ENCODE measurements at places on chromosomes 5 and 9.
A peak's percentile ranks its signal among the peaks of the same experiment; 100 is the strongest.

- H3K27me3 ChIP-seq = no peaks in the 10 kb centered on the region
- no peaks in the 10 kb centered on the region for H3K36me3 ChIP-seq
- H3K4me1 ChIP-seq = peaks cover 4% of the 10 kb centered on the region
- H3K4me3 ChIP-seq = no peak overlapping the region
Observed at GRCh38 chr9:4519604-4520003, 29.3 kb downstream of the SLC1A1 start.

- H3K4me1 ChIP-seq = no peaks in the 10 kb centered on the region
- no peak overlapping the region for H3K4me3 ChIP-seq
- peaks cover 5% of the 10 kb centered on the region for H3K36me3 ChIP-seq
Observed at GRCh38 chr9:110919050-110919435, 119.2 kb downstream of the LPAR1 start.

- no peak for DNase-seq
- H3K27me3 ChIP-seq = no peaks in the 10 kb centered on the region
- H3K27ac ChIP-seq = no peak overlapping the region
- H3K36me3 ChIP-seq = no peaks in the 10 kb centered on the region
Observed at GRCh38 chr9:27791311-27791710, 218.0 kb upstream of the C9orf72 start.

DNA sequence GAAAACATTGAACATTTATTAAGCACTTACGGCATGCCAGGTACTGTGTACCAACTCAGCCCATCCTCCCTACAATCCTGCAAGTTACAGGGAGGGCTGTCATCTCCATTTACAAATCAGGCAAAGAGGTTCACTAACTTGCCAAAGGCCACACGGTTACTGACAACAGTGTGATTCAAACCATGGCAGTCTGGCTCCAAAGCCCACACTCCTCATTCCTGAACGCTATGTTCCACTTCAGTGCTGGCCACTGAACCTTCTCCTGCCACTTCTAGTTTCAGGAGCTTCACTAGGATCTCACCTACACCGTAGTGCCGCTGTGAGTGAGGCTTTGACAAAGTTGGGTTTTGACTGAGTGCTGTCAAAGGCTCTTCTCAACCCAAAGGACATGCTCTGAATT is 7.2 kb upstream of the LIFR start:
- H3K27me3 ChIP-seq = peaks cover 3% of the 10 kb centered on the region
- H3K4me3 ChIP-seq = no peak overlapping the region
- no peak for DNase-seq
- no peaks in the 10 kb centered on the region for H3K36me3 ChIP-seq
- no peak overlapping the region for H3K27ac ChIP-seq
- no peaks in the 10 kb centered on the region for H3K4me1 ChIP-seq

- H3K4me3 ChIP-seq = no peak overlapping the region
- H3K27me3 ChIP-seq = no peaks in the 10 kb centered on the region
- no peak for DNase-seq
- H3K27ac ChIP-seq = no peak overlapping the region
- no peaks in the 10 kb centered on the region for H3K4me1 ChIP-seq
Observed at GRCh38 chr9:35549441-35549840, 55.6 kb upstream of the TESK1 start.

GRCh38 chr9:7974335-7974960 is 174.9 kb upstream of the DMAC1 start:
- DNase-seq = no peak
- no peaks in the 10 kb centered on the region for H3K27me3 ChIP-seq
- H3K4me3 ChIP-seq = no peak overlapping the region
- peak overlapping the region; percentile 64 for H3K27ac ChIP-seq
- H3K36me3 ChIP-seq = no peaks in the 10 kb centered on the region
- peaks cover 30% of the 10 kb centered on the region for H3K4me1 ChIP-seq

- H3K27ac ChIP-seq = no peak overlapping the region
- no peak for DNase-seq
Observed at GRCh38 chr5:148401604-148402003, 17.8 kb downstream of the FBXO38 start.

GRCh38 chr5:68547622-68548021 is 332.1 kb downstream of the PIK3R1 start:
- DNase-seq = no peak
- no peaks in the 10 kb centered on the region for H3K36me3 ChIP-seq
- H3K4me3 ChIP-seq = no peak overlapping the region
- H3K4me1 ChIP-seq = peaks cover 12% of the 10 kb centered on the region
- H3K27me3 ChIP-seq = no peaks in the 10 kb centered on the region

GRCh38 chr5:124996023-124996763 is 249.8 kb upstream of the ZNF608 start:
- no peak overlapping the region for H3K4me3 ChIP-seq
- H3K36me3 ChIP-seq = no peaks in the 10 kb centered on the region
- H3K27ac ChIP-seq = no peak overlapping the region
- H3K4me1 ChIP-seq = peaks cover 19% of the 10 kb centered on the region

DNA sequence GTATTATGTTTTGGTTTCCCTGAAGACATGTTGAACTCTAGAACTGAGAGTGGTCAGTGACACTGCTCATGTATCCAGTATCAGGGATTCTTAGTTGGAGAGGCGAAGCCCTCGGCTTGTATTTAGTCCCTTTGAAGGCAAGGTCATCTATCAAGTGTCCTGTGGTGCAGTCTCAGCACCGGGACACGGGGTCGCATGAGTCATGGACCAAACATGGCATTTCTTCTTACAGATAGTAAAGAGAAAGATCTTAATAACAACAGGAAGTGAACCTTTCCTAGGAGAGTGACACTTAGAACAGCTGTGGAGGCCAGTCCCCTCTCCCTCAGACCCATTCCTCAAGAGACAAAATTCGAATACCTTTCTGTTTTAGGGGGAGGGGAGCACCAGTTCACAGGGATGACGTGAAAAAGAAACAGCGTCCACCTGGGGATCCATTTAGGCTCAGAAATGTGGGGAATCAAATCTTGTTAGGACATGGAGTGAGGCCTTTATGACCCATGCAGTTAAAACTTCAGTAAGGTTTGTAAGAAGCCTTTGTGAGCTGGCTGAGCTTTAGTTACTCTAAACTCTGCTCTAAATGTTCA is 86.5 kb downstream of the ADGRV1 start:
- no peak for DNase-seq
- peaks cover 7% of the 10 kb centered on the region for H3K4me1 ChIP-seq
- H3K27ac ChIP-seq = peak overlapping the region; percentile 87
- H3K36me3 ChIP-seq = peaks cover 12% of the 10 kb centered on the region

DNA sequence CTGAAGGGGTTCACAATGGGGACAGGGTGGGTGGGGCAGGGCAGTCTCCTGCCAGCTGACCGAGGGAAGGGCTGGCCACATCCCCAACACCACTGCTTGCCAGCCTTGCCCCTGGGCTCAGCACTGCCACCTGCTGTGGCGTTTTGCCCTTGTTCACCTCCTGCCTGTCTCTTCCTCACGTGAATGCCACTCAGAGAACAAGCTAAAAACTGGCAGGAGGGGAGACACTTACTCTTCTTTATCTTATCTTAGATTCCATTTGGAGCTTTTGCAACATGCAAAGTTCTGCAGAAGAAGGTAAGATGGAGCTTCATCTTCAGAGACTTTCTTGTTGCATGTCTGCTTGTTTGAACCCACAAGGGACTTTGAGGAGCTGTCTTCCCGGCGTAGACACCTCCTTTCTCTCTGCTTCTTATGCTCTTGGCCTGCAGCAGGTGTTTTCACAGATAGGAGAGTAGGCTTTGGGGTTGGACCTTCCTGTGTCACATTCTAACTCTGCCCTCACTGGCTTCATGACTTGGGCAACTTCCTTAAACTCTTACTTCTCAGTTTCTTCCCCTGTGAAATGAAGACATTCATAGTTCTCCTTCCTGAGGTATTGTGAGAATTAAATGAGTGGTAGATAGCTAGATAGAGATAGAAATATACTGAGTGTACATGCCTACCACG is 4.1 kb downstream of the LRSAM1 start:
- H3K4me1 ChIP-seq = peaks cover 3% of the 10 kb centered on the region
- DNase-seq = no peak
- no peaks in the 10 kb centered on the region for H3K27me3 ChIP-seq
- H3K36me3 ChIP-seq = peaks cover 7% of the 10 kb centered on the region
- no peak overlapping the region for H3K27ac ChIP-seq

DNA sequence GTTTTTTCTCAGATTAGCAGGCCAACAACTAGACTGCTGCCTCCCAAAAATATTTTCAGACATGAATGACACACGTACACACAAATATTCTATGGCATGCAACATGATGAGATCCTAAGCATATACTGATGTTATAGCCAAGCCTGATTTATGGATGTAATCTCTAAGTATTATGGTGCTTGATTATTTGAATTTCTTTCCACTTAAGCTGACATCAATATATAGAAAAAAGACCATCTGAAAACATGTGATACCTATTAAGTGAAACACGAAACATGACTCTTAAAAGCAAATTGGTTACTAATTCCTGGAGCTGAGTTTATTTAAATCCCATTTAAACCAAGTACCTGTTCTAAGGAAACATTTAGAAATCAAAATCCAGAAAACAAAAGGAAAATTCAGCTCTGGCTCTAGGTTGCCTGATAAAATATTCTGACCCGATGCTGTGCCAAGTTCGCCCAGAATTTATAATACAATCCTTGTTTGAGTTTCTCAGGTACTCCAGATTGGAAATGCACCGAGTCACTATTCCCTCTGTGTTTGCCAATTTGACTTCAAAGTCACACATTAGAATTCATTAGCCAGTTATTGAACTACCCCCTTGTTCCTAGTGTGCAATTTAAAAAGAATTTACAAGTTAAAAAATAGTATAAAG is 548.6 kb downstream of the CSNK1G3 start:
- H3K27me3 ChIP-seq = no peaks in the 10 kb centered on the region
- no peak overlapping the region for H3K4me3 ChIP-seq
- peak overlapping the region; percentile 42 for H3K27ac ChIP-seq

- no peaks in the 10 kb centered on the region for H3K4me1 ChIP-seq
- no peak overlapping the region for H3K27ac ChIP-seq
- no peaks in the 10 kb centered on the region for H3K36me3 ChIP-seq
- H3K4me3 ChIP-seq = no peak overlapping the region
Observed at GRCh38 chr5:159316519-159317383, 13.5 kb downstream of the IL12B start.

GRCh38 chr9:90953200-90953599 is 151.6 kb downstream of the SYK start:
- no peak overlapping the region for H3K27ac ChIP-seq
- H3K36me3 ChIP-seq = no peaks in the 10 kb centered on the region
- no peaks in the 10 kb centered on the region for H3K4me1 ChIP-seq
- no peak overlapping the region for H3K4me3 ChIP-seq

GRCh38 chr5:177301503-177302165 is 1.9 kb downstream of the RAB24 start:
- peak overlapping the region; percentile 87 for H3K27ac ChIP-seq
- no peak for DNase-seq
- H3K4me1 ChIP-seq = peaks cover 24% of the 10 kb centered on the region
- peaks cover 5% of the 10 kb centered on the region for H3K36me3 ChIP-seq
- H3K27me3 ChIP-seq = no peaks in the 10 kb centered on the region

DNA sequence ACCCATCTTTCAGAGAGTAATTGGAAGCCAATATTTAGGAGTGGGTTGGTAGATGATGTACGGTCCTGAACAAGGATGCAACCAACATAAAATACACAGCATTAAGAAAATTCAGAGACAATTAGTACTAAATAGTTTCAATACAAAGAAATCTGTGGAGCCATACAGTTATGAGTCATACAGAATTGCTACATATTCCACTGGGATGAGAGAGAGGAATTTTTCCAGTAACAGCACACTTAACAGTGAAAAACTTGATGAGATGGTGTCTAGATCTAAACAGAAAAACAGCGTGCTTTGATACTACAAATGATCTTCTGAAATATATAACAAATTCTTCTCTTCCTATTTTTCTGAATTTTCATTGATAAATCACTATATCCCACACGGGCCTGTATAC is 1999.3 kb upstream of the CDH9 start:
- H3K36me3 ChIP-seq = no peaks in the 10 kb centered on the region
- no peak overlapping the region for H3K4me3 ChIP-seq
- no peak for DNase-seq
- H3K4me1 ChIP-seq = no peaks in the 10 kb centered on the region

DNA sequence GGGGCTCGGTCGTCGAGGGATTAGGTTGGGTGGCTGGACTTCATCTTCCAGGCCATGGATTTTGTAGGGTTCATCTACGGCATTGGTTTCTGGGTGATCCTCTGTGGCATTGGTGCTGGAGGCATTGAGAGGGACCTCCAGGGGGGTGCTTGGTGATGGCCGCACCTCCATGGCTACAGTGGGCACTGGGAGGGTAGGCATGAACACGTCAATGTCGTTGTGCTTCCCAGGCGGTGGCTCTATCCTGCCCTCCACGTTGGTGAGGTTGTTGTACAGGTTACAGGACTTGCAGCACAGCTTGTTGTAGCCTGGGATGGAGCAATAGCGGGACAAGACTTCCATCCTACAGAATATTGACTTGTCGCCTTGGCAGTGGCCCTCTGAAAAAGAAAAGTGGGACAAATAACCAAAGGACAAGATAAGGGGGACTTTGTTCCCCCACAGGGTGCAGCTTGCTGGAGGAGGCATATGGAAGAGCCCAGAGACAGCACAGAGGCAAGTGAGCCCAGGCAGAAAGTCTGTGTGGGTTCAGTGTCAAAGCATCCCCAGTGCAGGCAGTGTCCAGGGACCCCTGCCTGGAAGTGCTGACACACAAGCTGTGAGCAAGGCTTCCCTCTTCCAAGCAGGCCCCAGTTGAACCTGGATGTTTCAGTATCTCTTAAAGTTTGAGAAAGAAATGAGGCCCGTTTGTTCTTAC is 53.9 kb downstream of the ZNF354C start:
- DNase-seq = no peak
- no peak overlapping the region for H3K4me3 ChIP-seq
- H3K27ac ChIP-seq = no peak overlapping the region
- no peaks in the 10 kb centered on the region for H3K4me1 ChIP-seq
- H3K27me3 ChIP-seq = no peaks in the 10 kb centered on the region
- H3K36me3 ChIP-seq = no peaks in the 10 kb centered on the region

DNA sequence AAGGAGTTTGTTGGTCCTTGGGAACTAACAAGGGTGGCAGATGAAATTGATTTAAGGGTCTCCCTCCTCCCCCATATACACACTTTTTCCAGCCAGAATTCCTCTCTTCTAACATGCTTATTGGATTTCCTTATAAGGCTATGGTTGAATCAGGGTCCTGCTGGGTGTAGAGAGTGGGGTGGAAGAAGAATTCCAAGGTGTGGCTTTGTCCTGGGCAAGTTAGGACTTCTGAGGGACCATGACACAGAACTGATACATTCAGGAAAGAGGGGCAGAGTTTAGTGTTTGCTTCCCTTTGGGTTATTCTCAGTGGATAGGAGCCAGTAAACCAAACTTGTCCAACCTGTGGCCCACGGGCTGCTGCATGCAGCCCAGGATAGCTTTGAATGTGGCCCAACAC is 116.5 kb downstream of the SNX18 start:
- no peaks in the 10 kb centered on the region for H3K27me3 ChIP-seq
- no peak overlapping the region for H3K27ac ChIP-seq
- DNase-seq = no peak
- H3K4me3 ChIP-seq = no peak overlapping the region
- no peaks in the 10 kb centered on the region for H3K4me1 ChIP-seq

GRCh38 chr9:121929893-121930875 is 162.9 kb downstream of the TTLL11 start:
- DNase-seq = peak; percentile 34
- H3K4me3 ChIP-seq = no peak overlapping the region
- no peak overlapping the region for H3K27ac ChIP-seq
- H3K4me1 ChIP-seq = no peaks in the 10 kb centered on the region
